ENCODE measurements at places on chromosomes 12 and 14. TPM values are rescaled to one million over a fixed set of nuclear protein-coding genes. Genes with fewer than 3 reads are reported as not detected.

Gene OR4K17
- total RNA-seq = not detected

Gene ANKS1B
- total RNA-seq = 0.07 TPM

Gene CD163
- not detected for total RNA-seq

Gene FGF23
- not detected for total RNA-seq

Gene MANSC4
- not detected for total RNA-seq

Gene JPH4
- not detected for total RNA-seq

Gene TGM1
- 0.40 TPM for total RNA-seq

Gene FOXJ2
- total RNA-seq = 4.2 TPM

Gene PLA2G1B
- not detected for total RNA-seq

Gene GPR137C
- total RNA-seq = 1.6 TPM

Gene IL23A
- not detected for total RNA-seq

Gene SIRT4
- 1.1 TPM for total RNA-seq

Gene LPCAT3
- 5.2 TPM for total RNA-seq

Gene KRT8
- 8.8 TPM for total RNA-seq

Gene ZFYVE21
- total RNA-seq = 65.8 TPM

Gene FLRT2
- 55.9 TPM for total RNA-seq

Gene NXPH4
- 0.13 TPM for total RNA-seq

Gene SPIC
- not detected for total RNA-seq

Gene MMAB
- 38.6 TPM for total RNA-seq

Gene PTPRB
- 98.7 TPM for total RNA-seq

Gene FICD
- 11.4 TPM for total RNA-seq

Gene DHH
- 18.8 TPM for total RNA-seq

Gene GARIN6
- not detected for total RNA-seq

Gene NID2
- 27.9 TPM for total RNA-seq

All from pulmonary artery endothelial cell (primary cell).